ENCODE measurements at places on chromosomes 4 and X.
A peak's percentile ranks its signal among the peaks of the same experiment; 100 is the strongest.

DNA sequence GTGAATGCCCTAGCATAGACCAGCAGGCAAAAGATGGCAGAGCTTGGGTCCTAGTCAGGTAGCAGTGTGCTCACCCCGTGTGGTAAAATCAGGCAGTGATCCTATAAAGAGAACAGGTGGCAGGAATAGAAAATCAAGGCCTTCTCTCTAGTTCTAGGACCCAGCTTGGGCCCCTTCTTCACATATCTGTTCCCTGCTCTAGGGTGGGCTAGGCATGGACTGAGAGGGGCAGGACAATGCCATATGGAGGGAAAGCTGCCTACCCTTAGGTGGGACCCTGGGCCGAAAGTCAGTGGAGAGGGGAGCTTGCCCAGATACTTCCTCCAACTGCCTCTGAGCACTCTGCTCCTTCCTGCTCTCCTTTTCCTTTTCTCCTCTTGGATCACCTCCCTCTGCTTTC, 117.4 kb upstream of the NALF2 start:
- no peak for DNase-seq

DNA sequence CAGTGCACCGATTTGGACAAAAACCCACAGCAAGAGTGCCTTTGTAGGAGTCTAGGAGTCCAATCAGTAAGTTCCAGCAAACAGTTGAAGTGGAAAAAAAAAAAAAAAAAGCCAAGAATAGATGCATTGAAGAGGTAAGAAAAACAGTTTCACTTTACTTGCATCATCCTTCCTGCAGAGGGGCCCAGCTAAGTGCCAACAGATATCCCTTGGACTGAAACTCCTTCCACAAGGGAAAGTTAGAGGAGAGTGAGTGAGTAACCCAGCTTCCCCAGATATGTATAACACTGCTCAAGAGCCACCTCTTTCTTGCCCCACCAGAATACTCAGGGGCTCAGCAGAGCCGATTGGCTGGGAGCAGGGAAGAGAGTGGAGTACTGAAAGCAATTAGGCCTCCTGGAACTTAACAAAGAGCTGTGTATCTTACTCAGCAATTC, 617.7 kb upstream of the SMIM31 start:
- DNase-seq, result no peak

DNA sequence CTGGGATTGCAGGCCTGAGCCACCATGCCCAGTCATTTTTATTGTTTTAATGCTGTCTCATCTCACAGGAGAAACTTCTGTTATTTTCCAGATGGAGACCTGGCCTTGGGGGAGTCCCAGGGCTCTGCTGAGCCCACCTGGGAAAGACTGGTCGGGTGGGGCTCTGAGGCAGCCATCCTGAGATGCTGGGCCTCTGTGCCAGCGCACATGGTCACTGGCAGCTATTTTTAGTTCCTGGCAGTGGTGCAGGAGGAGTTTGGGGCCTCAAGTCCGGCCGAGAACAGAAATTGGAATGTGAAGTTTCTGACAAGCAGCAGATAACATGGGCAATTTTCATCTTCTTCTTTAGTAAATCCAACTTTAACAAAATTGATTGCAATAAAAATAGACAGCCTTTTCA, 44.5 kb downstream of the SORCS2 start:
- DNase-seq, result no peak

DNA sequence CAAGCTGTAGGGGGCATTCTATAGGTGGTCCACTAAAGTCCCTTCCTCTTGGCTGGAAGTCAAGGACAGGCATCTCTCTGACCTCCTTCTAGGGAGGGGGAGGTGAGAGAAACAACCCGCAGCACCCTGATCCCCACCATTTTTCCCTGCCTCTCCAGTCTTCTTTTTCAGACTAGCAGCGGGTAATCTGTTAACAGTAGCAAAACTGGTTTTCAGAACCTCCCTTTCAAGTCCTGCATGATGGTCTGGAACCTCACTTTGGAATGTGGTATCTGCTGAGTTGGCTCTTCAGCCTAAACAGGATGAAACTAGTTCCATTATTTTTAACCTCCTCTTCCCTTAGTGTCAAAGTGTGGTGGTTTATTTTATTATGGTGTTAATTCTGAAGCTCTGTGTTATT, 196.0 kb downstream of the NWD2 start:
- DNase-seq, result no peak

DNA sequence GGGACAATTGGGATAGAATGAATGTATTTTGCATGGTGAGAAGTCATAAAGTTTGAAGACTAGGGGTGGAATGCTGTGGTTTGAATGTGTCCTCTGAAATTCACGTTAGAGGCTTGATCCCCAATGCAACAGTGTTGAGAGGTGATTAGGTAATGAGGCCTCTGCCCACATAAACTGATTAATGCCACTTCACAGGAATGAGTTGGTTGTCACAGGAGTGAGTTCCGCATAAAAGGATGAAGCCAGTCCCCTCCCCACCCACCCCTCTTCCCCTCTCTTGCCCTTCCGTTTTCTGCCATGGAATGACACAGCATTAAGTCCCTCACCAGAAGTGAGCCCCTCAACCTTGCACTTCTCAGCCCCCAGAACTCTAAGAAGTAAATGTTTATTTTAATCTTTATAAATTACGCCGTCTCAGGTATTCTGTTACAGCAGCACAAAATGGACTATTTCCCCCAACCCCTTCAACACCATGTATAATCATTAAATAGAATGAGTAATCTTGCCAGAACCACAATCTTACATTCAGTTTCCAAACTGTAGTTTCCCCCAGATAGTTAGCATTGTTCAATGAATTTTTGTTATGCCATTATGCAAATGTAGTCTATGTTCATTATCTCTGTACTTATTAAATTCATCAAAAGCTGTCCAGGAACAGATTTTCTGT, 5.5 kb upstream of the MMAA start:
- no peak for DNase-seq

- no peak for DNase-seq
Observed at GRCh38 chr4:173138624-173139023, 30.0 kb upstream of the GALNT7 start.

DNA sequence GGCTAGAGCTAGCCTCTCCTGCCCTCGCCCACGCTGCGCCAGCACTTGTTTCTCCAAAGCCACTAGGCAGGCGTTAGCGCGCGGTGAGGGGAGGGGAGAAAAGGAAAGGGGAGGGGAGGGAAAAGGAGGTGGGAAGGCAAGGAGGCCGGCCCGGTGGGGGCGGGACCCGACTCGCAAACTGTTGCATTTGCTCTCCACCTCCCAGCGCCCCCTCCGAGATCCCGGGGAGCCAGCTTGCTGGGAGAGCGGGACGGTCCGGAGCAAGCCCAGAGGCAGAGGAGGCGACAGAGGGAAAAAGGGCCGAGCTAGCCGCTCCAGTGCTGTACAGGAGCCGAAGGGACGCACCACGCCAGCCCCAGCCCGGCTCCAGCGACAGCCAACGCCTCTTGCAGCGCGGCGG, at the start of gene AR:
TSS of gene AR (plus strand) at position 204 of the 400 bp plus-strand sequence. CDS start 1,126 bp downstream, outside the sequence.
- DNase-seq, result no peak

GRCh38 chrX:42530027-42530426, 247.9 kb downstream of the PPP1R2C start:
- DNase-seq, result peak; percentile 46

DNA sequence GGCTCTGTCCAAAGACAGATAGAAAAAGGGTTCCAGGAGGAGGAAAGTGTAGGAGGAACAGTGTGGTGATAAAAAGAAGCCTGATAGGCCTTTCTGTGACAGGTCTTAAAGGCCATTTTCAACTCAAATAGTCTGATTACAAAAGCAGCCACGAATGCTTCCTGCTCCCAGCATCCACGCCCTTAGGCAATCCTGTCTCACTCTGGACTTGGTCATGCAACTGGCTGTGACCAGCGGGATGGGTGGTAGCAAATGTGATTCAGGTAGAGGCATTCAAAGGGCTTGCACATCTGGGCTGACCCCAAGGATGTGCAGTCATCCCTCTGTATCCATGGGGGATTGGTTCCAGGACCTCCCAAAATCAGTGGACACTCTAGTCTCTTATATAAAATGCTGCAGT, 14.4 kb upstream of the SEPSECS start:
- DNase-seq, result no peak

DNA sequence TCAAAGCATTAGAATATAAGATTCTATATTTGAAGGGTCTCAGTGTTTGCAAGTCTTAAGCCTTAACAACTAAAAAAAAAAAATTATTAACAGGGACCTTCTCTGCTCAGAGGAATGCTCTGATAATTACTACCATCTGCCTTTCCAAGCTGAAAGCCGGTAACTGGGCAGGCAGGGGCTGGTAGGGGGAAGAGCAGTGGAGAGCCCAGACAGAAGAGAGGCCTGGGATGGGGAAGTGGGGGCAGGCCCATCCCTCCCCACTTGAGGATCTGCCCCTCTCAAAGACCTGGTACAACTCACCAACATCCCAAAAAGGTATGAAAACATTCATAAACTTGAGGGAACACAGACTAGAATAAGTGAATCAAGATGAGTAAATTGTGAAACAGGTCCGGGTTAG, 113.9 kb downstream of the QDPR start:
- DNase-seq, result no peak

DNA sequence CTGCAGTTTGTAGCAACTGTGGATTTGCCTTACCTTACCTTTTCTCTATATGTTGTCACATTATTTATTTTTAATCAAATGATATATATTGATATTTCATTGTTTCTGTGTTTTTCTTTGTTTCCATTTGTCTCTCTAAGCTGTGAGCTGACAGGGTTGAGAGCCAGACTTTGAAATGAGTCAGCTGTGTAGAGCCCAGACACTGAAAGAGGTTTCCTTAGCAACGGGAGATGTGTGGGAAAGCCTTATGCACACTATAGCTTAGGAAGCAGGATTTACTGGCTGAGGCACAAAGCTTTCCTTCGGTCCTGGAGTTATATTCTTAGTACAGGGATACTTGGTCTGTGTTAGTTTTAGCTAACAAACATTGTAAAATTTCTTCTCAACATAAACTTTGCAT, 192.2 kb downstream of the FGF13 start:
- no peak for DNase-seq

DNA sequence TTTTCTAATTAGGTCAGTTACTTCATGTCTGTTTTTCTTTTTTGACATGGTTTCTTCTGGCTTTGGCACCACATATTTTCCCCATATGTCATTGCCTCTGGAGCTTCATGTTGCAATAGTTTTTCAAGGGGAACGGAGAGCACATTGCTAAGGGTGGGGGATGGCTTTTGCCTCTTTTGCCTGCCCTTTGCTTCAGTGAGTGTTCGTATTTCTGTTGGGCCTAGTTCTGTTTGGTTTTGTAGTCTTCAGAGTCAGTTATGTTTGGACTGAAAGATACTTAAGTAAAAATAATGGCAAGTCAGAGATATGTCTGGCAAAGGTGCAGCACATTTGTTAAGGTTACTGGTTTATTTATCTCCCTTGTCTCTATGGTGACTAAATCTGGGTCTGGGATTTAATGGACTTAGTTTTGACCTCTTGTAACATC, 29.1 kb downstream of the FHL1 start:
- peak; percentile 91 for DNase-seq

DNA sequence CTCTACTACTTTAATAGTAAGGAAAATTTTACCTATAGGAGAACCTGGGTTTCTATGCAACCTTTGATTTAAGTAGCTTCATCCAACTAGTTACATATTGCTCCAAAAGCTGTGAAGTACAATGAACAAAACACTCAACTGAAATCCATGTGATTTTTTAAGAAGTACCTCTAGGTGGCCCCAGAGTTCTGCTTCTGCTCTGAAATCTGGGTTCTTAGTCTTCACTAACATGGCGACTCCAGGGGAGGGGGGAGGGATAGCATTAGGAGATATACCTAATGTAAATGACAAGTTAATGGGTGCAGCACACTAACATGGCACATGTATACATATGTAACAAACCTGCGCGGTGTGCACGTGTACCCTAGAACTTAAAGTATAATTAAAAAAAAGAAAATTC, 73.4 kb upstream of the MAGEB2 start:
- DNase-seq, result no peak

DNA sequence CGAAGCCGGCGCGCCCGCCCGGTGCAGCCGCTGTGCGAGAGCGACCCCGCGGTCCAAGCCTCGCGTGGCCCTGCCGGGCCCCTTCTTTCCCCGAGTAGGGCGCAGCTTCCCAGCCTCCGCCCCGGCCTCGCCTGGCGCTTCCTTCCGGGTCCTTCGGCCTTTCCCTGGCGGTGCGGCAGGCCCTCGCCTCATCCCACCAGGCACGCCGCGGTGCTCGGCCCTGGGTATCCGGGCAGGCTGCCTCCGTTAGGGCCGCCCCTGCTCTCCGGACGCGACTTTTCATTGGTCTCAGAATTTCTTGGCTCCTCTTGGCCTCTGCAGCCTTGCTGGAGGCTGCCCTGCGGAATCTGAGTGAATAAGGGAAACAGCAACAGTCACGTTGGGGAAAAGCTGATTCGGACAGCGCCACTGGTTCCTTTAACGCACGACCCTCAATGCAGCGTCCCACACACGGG, 429 bp downstream of the UVSSA start:
- DNase-seq, result peak; percentile 67

GRCh38 chr4:2786152-2786671, 6.7 kb upstream of the SH3BP2 start:
- DNase-seq, result no peak

GRCh38 chr4:75698162-75698962, 25.2 kb upstream of the G3BP2 start:
- DNase-seq, result no peak

- DNase-seq, result no peak
Observed at GRCh38 chr4:62618042-62618441, 1417.9 kb downstream of the ADGRL3 start.

DNA sequence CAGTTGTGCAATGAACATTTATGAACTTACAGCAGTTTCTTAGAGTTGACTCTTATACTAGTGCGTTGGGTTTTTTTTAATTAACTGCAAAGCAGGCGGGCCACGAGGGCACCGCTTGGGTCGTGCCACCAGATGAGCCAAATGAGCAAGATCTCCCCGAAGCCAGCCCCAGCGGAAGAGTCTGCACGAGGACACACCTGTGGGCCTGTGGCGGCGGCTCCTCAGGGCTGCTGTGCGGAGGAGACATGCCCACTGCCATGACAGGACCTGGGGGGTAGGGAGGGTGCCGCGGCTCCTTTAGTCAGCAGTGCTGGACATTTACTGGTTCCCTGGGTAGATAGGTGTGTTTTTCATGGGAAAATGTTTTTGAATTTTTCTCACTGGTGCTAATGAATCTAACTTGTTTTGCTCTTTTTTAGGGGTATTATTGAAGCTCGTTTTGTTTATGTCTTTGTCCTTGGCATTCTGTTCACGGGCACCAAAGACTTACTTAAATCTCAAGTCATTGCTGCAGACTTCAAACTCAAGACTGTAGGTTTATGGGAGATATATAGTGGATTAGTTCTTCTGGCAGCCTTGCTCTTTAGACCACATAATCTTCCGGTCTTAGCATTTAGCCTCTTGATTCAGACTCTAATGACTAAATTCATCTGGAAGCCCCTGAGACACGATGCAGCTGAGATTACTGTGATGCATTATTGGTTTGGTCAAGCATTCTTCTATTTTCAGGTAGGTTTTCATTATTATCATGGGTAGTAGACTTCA, 31.2 kb downstream of the PIGG start:
- no peak for DNase-seq

- no peak for DNase-seq
Observed at GRCh38 chrX:65480960-65481359, 53.6 kb downstream of the LAS1L start.
